ENCODE measurements at places on chromosomes 2 and 18. TPM values are rescaled to one million over a fixed set of nuclear protein-coding genes. Genes with fewer than 3 reads are reported as not detected.

The COL6A3 gene
- 350 TPM for polyA plus RNA-seq

The AOX1 gene
- 20.5 TPM for polyA plus RNA-seq

The OBSL1 gene
- polyA plus RNA-seq: 13.8 TPM

The MEIS1 gene
- 44.4 TPM for polyA plus RNA-seq

The ATP6V1C2 gene
- 0.18 TPM for polyA plus RNA-seq

The ACKR3 gene
- polyA plus RNA-seq: 8.5 TPM

- no peaks in the 10 kb centered on the region for H3K27me3 ChIP-seq
- DNase-seq: peak; percentile 10
- H3K4me3 ChIP-seq: no peak overlapping the region
- no peak overlapping the region for H3K27ac ChIP-seq
Measured at GRCh38 chr2:62871506-62871905, 166.0 kb downstream of the EHBP1 start.

- peaks cover 80% of the 10 kb centered on the region for H3K27me3 ChIP-seq
- DNase-seq: no peak
- H3K4me1 ChIP-seq: no peaks in the 10 kb centered on the region
Measured at GRCh38 chr2:94997981-94998930, 27.3 kb upstream of the MAL start.

GRCh38 chr2:203880557-203881125, 13.1 kb downstream of the CTLA4 start:
- no peak for DNase-seq
- no peaks in the 10 kb centered on the region for H3K36me3 ChIP-seq
- no peak overlapping the region for H3K4me3 ChIP-seq
- H3K27me3 ChIP-seq: peaks cover 30% of the 10 kb centered on the region
- H3K27ac ChIP-seq: no peak overlapping the region
- no peaks in the 10 kb centered on the region for H3K4me1 ChIP-seq

DNA sequence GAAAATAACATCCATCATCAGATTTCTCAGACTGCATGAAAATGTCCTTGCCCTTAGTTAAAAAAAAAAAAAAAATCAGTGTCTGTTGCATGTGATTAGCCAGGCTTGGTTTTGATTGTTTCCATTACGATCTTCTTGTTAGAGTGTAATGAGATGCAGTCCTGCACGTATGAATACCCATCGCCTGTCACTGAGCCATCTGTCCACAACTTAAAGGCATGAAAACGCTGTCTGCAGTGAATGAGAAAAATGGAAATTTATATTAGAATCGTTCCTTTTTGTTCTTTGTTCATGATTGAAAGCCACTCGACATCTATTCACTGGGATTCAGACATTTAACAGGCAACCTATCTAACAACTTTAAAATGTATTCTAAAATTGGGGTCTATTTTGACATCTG, 521.7 kb upstream of the SPHKAP start:
- no peaks in the 10 kb centered on the region for H3K36me3 ChIP-seq
- no peaks in the 10 kb centered on the region for H3K4me1 ChIP-seq
- H3K4me3 ChIP-seq: no peak overlapping the region
- DNase-seq: no peak

GRCh38 chr2:168710754-168711467, 91.5 kb upstream of the NOSTRIN start:
- no peak for DNase-seq
- H3K27ac ChIP-seq: no peak overlapping the region
- no peaks in the 10 kb centered on the region for H3K4me1 ChIP-seq
- no peaks in the 10 kb centered on the region for H3K36me3 ChIP-seq
- H3K4me3 ChIP-seq: no peak overlapping the region

DNA sequence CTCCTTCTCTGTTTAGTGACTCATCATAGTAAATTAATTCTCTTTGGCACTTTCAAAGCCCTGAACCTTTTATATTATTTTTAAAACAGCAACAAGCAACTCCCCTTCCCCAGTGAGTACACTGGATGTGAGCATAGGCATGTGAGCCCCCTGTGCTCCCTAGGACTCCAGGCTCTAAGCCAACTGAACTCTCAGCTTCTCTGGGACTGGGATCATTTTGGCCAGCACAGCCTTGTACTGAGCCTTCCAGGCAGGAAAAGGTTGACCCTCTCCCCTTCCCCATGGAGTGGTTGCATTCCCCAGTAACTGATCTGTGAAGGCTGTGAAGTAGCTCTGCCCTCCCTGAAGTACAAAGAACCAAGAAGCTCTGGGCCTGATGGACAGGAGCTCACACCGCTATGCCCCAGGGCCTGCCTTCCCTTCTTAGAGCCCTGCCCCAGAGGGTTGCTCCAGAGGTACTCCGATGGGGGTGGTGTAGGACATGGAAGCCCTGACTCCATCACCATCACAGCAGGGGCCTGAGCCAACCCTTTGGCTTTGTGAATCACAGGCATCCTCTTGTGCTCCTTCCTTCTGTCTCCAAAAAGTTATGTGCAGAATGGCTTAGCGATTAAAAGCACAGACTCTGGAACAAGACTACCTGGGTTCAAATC, 57.8 kb downstream of the ADD2 start:
- DNase-seq: no peak
- H3K4me1 ChIP-seq: no peaks in the 10 kb centered on the region
- no peaks in the 10 kb centered on the region for H3K36me3 ChIP-seq
- H3K4me3 ChIP-seq: no peak overlapping the region
- H3K27me3 ChIP-seq: peaks cover 6% of the 10 kb centered on the region

DNA sequence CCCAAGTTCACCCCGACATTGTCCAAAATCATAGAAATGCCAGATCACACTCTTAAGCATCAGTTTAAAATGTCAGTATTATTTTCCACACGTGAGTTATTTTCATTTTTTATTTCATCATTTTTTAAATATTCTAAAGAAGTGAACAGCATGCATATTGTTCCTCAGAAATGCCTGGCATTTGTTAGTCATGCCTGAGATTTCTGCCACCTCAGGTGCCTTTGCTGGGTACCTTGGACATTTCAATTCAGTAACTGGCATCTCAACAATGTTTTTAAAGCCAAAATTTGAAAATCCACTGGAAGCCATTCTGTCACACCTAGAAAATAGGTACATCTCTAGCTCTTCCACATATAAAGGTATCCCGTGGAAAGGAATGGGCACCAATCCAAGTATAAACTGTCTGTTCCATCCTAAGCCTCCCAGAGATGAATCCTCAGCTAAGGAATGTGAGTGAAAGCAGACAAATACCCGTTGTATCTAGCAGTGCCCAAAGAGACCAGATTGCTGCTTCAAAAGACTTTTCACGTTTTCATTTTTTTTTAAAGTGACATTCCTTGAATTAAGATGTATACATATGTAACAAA, 159.8 kb downstream of the ZNF385B start:
- H3K4me1 ChIP-seq: peaks cover 14% of the 10 kb centered on the region
- peak overlapping the region; percentile 27 for H3K4me3 ChIP-seq
- DNase-seq: peak; percentile 61
- no peaks in the 10 kb centered on the region for H3K36me3 ChIP-seq
- no peak overlapping the region for H3K27ac ChIP-seq

GRCh38 chr2:196259507-196260481, 88.4 kb upstream of the STK17B start:
- H3K27ac ChIP-seq: peak overlapping the region; percentile 71
- H3K4me3 ChIP-seq: peak overlapping the region; percentile 12
- no peaks in the 10 kb centered on the region for H3K27me3 ChIP-seq
- DNase-seq: peak; percentile 82
- no peaks in the 10 kb centered on the region for H3K36me3 ChIP-seq

- H3K4me3 ChIP-seq: no peak overlapping the region
- H3K36me3 ChIP-seq: no peaks in the 10 kb centered on the region
- no peaks in the 10 kb centered on the region for H3K4me1 ChIP-seq
- DNase-seq: no peak
Measured at GRCh38 chr18:78859686-78860085, 119.9 kb upstream of the SALL3 start.

DNA sequence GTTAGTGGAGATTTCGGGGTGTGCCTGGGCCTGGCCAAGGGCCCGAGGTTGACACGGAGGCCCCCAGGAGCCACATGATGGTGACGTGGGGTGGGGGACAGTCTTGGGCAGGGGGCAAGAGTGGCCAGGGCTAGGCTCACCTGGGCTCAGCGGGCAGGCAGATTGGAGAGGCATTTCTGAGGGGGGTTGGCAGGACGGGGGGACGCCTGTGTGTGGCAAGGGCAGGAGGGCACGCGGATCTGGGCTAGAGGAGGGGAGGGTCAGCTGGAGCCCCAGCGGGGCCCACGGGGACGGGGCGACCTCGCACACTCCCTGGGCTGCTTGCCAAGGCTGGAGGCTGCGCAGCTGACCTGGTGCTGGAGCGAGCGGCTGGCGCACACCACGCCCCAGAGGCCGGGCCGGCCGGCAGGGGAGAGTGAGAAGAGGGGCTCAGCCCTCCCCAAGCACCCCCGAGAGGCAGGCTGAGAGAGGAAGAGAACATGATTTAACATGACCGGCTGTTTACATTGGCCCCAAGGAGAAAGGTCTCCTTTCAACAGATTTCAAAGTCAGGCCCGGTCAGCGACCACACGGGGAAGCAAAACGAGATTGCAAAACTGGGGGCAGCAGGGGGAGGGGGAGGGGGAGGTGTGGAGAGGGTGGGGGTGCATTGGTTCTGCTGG, 38.0 kb upstream of the SNED1 start:
- H3K27ac ChIP-seq: no peak overlapping the region
- DNase-seq: no peak
- H3K36me3 ChIP-seq: no peaks in the 10 kb centered on the region
- no peak overlapping the region for H3K4me3 ChIP-seq

DNA sequence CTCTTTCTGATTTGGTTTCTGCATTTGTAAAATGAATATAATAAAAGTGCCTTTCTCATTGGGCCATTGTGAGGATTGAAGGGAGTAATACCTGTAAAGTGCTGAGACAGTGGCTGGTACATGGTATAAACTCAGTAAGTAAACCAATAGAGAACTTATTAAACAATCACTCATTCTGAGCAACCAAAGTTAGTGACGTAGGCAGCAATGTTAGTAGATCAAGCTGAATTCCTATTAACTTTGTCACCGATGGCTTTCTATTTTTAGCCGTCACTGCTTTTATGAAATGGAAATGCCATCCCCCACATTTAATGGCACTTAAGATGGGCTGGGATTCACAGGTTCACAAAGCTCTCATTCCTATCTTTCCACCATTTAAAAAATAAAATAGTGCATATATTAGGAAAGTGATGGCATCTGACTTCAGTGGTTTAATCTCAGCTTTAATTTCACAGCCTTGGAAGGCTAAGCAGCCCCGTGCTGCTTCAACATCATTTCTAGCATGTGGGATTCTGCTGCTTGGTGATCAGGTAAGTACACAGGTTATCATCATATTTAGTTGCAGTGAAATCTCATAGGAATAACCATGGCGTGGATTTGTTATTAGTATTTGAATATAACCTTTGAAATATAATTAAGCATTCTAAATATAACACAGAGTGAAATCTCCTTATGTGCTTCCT, 17.6 kb upstream of the PPP4R1 start:
- peaks cover 30% of the 10 kb centered on the region for H3K4me1 ChIP-seq
- H3K36me3 ChIP-seq: no peaks in the 10 kb centered on the region
- peak; percentile 93 for DNase-seq
- no peaks in the 10 kb centered on the region for H3K27me3 ChIP-seq

- no peak overlapping the region for H3K4me3 ChIP-seq
- no peak for DNase-seq
- H3K27me3 ChIP-seq: no peaks in the 10 kb centered on the region
- no peak overlapping the region for H3K27ac ChIP-seq
- H3K4me1 ChIP-seq: no peaks in the 10 kb centered on the region
- peaks cover 13% of the 10 kb centered on the region for H3K36me3 ChIP-seq
Measured at GRCh38 chr2:31919499-31919898, 91.3 kb downstream of the MEMO1 start.

DNA sequence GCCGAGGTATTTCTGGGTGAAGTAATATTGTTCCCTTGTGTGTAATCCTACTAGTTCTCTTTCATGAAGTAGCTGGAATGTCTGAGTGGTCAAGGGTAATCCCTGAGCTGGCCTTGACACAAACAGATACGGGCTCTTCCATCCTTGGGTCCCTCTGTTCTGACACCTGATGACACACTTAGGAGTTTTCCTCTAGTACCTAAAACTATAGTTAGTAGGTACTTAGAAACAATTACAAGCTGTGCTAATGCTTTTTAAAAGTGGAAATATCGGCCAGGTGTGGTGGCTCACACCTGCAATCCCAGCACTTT, 59.2 kb upstream of the IL1R1 start:
- peaks cover 33% of the 10 kb centered on the region for H3K4me1 ChIP-seq
- no peaks in the 10 kb centered on the region for H3K27me3 ChIP-seq
- DNase-seq: no peak
- H3K36me3 ChIP-seq: no peaks in the 10 kb centered on the region

DNA sequence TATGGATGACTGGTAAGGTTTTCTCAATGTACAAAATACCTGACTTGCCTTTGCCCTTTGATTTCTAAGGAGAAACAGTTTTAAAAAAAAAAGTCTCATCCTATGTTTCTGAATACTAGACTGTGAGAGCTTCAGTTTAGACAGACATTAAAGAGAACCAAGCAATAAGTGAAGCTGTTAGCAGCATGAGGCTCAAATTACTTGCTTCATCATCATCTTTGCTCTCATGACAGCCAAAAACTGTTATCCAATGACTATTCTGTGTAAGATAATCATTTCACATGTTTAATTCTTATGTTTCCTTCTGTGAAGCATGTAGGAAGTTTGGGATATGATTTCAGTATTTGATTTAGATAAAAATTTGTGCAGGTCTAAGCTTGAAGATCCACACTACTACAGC, 129.2 kb downstream of the COMMD1 start:
- no peak for DNase-seq
- no peaks in the 10 kb centered on the region for H3K36me3 ChIP-seq
- no peak overlapping the region for H3K4me3 ChIP-seq
- H3K27ac ChIP-seq: no peak overlapping the region

- no peaks in the 10 kb centered on the region for H3K36me3 ChIP-seq
- no peaks in the 10 kb centered on the region for H3K4me1 ChIP-seq
- no peak overlapping the region for H3K4me3 ChIP-seq
- H3K27ac ChIP-seq: no peak overlapping the region
Measured at GRCh38 chr18:54673936-54674335, 82.9 kb downstream of the DYNAP start.

GRCh38 chr2:136962105-136962725, 196.9 kb downstream of the THSD7B start:
- no peak for DNase-seq
- H3K27ac ChIP-seq: no peak overlapping the region
- no peaks in the 10 kb centered on the region for H3K36me3 ChIP-seq
- H3K4me3 ChIP-seq: no peak overlapping the region

GRCh38 chr2:23359631-23360567, 25.1 kb upstream of the KLHL29 start:
- 0 out of 2 replicates have a peak, but pooled peaks cover 1% of the 10 kb centered on the region for H3K27me3 ChIP-seq
- H3K4me3 ChIP-seq: no peak overlapping the region
- no peaks in the 10 kb centered on the region for H3K4me1 ChIP-seq

DNA sequence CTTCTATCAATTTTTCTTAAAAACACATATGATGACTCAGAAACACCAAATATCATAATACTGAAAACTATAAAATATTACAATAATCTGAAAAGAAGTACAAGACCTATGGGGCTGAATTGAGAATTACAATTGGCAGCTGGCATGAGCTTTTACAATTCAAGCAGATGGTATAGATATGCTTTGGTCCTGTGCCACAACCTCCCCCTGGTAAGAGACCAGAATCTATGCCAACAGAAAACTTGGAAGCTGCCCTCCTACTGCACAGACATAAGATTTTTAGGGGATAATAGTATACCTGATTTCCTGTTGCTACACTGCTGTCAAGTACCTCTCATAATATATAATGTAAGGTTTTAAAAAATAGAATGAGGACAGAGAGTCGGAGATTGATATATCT, 46.8 kb upstream of the CDH7 start:
- H3K27ac ChIP-seq: no peak overlapping the region
- no peaks in the 10 kb centered on the region for H3K27me3 ChIP-seq
- H3K4me3 ChIP-seq: no peak overlapping the region
- H3K36me3 ChIP-seq: no peaks in the 10 kb centered on the region
- no peaks in the 10 kb centered on the region for H3K4me1 ChIP-seq

Measured in GM23248 (cell line).